ENCODE measurements at places on chromosomes 6 and 20. TPM values are rescaled to one million over a fixed set of nuclear protein-coding genes. Genes with fewer than 3 reads are reported as not detected.

HLA-DQB1 gene
- 0.51 TPM for total RNA-seq

BANF2 gene
- total RNA-seq: not detected

BFSP1 gene
- 4.2 TPM for total RNA-seq

RIPOR2 gene
- total RNA-seq: 2.3 TPM

MAS1 gene
- total RNA-seq: not detected

TUBE1 gene
- 22.1 TPM for total RNA-seq

METTL24 gene
- total RNA-seq: not detected

SUMO4 gene
- not detected for total RNA-seq

ATP9A gene
- 7.9 TPM for total RNA-seq

UBE2V1 gene
- 35.8 TPM for total RNA-seq

SYTL3 gene
- total RNA-seq: 1.5 TPM

PTP4A1 gene
- 5.3 TPM for total RNA-seq

MYLK2 gene
- 3.0 TPM for total RNA-seq

BTN1A1 gene
- total RNA-seq: not detected

RGS17 gene
- 8.7 TPM for total RNA-seq

- DNase-seq: peak; percentile 46
Measured at GRCh38 chr6:83592770-83593394, 80.5 kb downstream of the PRSS35 start.

DNA sequence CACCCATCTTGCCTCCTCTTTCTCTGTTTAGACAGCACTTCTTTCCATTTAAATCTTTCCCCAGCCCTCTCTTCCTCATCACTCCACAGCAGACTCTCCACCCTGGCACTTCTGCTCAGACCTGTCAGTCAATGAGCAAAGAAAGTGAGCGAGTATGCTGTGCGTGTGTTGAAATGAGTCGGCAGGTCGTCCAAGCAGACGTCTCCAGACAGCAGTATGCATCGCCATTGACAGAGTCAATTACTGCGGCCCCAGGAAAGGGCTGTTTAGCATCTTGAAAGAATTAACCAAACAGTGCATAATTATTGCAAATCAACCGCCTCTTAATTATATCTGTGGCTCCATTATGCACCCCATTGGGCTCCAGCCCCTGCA, 54.8 kb upstream of the KCNG1 start:
- no peak for DNase-seq

- no peak for DNase-seq
Measured at GRCh38 chr6:129306826-129307225, 403.2 kb downstream of the ARHGAP18 start.

DNA sequence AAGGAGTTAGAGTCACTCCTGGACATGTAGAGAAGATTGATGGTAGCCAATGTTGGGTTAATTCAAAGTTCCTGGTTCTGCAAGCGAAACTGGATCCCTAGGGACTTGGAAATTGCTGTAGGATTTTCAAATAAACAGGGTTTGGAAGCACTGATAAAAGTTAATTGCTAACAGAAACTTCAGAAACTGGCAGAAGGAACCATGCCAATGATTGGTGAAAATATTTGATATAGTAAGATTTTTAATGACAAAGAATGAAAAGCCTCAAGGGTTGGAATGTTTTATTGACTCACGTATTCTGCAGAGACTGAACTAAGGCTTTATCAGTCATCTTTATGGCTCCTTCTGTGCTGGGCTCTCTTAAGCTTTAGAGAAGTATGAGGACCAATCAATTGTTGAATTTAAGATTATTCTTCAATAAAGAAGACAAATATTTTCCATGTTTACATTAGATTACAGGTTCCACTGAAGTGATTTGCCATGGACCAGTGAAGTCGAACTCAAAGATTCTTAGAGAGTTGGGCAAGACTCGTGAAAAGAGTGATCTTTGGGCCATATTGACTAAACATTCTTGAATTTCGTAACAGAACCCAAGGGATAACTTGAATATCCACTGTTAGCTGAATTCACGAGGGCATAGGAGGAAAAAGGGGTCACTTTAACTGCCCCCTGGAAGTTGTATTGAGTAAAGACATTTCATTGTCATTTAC, 371.4 kb downstream of the HDGFL1 start:
- DNase-seq: no peak

DNA sequence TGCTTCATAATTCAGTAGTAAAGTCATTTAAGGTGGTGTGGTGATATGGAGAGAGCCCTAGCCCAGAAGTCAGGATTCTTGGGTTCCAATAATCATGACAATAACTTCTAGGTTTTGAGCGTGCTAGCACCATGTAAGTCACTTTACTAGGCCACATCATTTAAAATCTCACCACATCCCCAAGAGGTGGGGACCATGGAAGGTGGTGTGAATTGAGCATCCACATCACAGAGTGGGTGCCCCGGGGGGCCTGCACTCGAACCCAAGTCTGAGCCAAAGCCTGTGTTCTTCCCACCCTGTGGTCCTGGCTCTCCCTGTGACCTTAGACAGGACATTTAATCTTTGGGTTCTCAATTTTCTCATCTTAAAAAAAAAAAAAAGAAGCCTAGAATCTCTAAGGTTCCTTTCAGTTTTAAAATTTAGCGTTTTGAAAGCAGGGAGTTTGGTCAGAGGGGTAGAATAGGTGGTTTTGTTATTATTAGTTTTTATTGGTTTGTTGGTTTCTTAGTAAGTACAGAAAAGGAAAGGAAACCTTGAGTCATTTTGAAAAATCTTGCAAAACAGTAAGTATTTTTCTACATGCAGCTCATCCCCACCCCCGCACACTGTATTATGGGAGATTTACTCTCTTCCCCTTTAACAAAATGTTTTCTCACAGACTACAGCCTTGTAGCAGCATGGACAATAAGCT, 26.4 kb downstream of the ARMC2 start:
- DNase-seq: no peak

DNA sequence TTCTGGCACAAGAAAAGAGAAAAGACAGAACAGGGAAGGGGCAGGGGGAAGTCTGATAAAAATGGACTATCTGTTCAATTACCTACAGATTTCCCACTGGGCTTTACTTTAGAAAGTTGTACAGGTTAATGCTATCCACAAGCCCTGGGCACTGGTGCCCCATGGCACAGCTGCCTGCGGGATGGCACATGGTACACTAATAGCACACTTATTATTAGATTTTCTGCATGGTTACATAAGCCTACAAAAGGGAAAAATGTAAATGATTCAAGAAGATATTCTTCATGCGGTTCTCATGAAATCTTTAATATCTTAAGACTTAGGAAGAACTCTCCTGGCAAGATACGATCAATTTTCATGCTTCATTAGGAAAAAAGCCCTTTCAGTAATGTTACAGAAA, 137.5 kb downstream of the GMPR start:
- no peak for DNase-seq

DNA sequence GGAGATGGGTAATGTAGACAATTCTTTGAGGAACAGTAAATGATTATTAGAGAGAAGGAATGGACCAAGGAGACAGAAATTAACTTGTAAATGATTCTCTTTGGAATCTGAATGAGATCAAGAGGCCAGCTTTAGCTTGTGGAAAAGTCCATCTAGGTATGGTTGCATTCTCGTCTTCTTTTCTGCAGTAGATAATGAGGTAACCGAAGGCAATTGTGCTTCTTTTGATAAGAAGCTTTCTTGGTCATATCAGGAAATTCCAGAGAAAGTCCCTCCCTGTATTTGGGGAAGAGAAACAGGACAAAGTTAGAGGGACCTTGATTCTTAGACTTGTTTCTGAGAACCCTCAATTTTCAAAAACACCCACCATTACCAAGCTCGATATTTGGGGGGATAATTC, 109.1 kb upstream of the PRSS16 start:
- DNase-seq: no peak

DNA sequence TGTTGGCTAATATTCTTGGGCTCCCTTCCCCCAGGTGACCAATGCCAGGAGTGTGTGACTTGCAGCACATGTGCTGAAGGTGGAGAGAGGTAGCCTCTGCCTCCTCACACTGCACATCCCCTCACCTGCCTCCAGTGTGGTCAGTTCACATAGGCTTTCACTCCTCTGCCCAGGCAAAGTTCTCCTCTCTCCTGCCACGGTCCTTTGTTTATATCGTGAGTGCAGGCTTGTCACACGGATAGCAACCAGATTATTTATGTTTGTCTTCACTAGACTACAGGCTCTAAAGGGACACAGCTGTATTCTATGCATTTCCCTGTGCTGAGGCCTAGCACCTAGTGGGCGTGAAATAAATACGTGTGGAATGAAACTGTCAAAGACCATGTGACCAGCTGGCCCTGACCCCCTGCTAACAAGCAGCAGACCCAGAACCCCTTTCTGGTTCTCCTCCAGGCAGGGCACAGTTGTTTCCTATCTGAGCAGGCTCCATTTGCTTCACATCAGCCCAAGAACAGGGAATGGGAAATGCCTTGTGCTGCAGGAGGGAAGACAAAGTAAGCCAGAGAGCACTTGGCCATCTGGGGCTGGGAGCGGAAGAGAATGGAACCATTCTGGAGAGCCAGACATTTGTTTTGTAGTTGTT, 42.3 kb downstream of the UNC5CL start:
- DNase-seq: peak; percentile 22

- DNase-seq: no peak
Measured at GRCh38 chr6:1786455-1787453, 177.0 kb downstream of the FOXC1 start.

DNA sequence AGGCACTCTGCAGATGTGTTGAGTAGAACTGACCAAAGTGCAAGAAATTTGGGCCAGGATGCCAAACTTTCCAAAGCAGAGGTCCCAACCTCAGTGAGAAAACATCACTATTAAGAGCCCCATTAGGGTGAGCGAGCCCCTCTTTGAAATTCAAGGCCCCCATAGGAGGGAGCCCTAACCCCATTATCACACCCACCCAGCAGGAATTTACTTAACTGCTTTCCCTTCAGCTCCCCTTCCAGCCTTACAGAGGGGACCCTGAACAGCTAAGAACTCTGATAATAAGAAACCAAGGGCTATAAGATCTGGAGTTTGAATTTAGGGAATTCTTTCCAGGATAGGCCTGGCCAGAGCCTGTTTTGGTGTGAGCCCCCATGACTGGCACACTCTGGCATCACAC, 130.6 kb downstream of the NFATC2 start:
- no peak for DNase-seq

GRCh38 chr6:116881236-116881635, 4.2 kb downstream of the RFX6 start:
- DNase-seq: no peak

- DNase-seq: no peak
Measured at GRCh38 chr6:96124778-96125177, 109.0 kb downstream of the FUT9 start.

- no peak for DNase-seq
Measured at GRCh38 chr6:143290206-143290605, 160.3 kb downstream of the ADAT2 start.

DNA sequence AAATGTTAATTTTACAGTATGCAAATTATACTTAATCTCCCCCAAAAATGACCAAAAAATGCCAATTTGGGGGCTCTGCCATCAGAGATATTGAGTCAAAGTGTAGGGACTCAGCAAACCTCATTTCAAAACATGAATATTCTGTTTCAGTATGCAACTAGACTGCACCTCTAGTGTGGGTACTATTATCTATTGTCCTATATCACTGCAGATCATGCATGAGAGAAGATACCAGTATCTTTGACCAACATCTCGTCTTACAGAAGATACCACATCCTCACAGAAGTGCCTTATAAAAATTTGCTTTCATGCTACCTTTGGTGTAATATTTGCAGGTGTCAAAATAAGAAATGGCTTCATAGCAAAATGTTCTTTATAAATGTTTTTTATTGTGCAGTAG, 623.8 kb downstream of the TENT5A start:
- DNase-seq: no peak

GRCh38 chr6:96898241-96898851, 655 bp upstream of the NDUFAF4 start:
- peak; percentile 3 for DNase-seq

- no peak for DNase-seq
Measured at GRCh38 chr6:48834706-48835105, 628.3 kb downstream of the MMUT start.

DNA sequence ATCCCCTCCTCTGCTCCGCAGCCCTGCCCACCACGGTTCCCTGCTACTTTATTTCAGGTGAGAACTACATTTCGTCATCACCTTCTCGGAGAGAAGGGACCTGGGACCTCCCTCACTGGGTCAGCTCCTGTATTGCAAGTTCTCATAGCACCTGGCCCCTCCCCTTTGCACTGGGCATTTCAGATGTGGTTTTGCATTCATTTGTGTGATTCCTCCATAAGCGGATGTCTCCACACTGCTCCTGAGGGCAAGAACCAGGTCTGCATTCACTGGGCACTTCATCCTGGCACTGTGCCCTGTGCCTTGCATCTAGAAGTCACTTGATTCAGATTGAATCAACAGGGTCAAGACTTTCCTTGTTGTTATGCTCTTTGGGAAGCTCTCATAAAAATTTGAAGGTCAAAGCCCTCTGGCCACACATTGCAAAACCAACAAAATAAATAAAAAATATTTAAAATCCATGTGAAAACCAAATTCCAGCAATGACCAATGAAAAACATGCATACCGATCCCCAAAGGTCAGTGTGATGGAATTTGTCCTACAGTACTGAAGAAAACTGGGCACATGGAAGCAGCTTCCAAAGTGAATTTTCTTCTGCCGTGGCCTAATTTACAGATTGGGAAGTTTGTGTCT, 89.1 kb upstream of the F13A1 start:
- peak; percentile 23 for DNase-seq

DNA sequence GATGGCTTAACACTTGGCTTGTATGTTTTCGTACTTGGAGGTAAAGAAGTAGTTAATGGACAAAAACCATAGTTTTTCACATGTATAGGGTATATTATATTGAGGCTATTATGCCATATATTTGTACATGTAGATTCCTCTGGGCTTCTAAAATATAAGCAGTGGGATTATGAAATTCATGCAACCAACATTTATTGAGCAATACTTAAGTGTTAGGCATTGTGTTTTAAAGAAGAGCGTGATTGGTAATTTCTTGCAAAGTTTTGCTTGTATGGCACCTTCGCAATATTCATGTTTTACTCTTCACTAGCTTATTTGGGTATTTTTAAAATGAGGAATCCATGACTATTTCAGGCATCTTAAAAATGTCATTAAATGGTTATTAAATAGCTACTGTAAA, 2.5 kb downstream of the TULP4 start:
- no peak for DNase-seq

DNA sequence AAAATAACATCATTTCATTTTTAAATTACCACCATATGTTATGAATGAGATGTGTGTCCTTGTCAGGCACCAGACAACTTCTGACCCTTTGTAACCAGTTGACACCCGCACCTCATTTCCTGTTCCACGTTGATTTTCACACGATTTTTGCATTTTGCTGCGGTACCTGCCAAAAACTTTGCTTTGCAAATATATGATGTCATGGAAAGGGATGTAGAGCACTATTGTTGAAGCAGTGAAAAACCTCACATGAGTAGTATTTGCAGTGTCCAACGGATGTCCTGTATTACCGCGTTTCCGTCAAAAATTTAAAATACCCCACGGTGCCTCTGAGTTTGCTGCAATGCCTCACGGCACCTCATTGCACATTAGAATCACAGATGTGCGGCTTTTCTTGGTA, 115.6 kb downstream of the MTHFD1L start:
- DNase-seq: no peak

GRCh38 chr6:30615958-30616810, 859 bp downstream of the PPP1R10 start:
- DNase-seq: no peak
